ENCODE measurements at places on chromosomes 5 and 9.

DNA sequence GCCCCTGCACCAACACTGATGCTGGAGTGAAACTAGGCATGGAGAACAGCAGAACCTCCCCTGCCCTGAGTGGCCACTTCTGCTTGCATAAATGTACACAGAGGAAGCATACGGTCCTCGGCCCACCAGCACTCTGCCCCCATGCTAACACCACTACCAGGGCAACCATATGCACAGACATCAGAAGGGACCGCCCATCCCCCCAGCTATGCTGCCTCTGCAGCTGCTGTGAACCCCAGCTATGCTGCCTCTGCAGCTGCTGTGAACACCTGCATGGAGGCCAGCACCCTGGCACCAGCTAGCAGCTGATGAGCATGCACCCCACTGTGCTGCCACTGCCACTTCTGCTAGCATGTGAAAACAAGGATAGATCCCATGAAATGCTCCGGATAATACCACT, 250.3 kb downstream of the TUSC1 start:
- no peak for DNase-seq

DNA sequence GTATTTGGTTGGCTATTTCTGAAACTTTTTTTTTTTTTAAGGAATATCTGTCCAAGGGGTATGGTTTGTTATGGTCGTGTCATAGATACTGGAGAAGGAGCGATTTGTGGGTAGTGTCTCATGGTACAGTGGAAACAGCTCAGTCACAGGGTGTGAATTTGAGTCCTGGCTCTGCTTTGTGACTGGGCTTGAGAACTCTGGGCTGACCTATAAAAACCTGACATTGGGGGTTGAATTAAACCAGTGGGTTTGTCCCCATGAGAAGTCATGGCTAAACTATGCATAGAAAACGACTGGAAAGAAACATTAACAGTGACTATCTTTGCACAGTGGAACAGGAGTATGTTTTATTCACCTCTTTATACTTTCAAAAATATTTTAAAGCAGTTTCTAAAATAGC, 54.7 kb downstream of the MACROH2A1 start:
- DNase-seq, result no peak

DNA sequence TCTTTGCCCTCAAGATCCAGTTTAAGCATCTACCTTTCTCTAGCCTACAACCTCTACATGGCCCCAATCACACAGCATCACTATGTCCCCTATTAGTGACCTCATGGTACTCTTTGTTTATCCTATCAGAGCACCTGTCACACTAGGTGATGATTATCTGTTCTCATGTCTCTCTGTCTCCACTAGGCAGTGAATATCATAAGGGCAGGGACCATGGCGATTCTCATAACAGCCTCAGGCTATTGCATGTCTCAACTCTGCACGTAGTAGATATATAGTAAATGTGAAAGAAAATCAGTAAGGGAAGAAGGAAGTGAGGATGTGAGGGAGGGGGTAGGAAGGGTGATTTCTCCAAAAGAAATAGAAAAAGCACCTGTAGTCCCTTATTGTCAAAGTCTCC, 311.0 kb downstream of the NSG2 start:
- DNase-seq, result no peak

GRCh38 chr9:93068956-93069355, 10.5 kb downstream of the SUSD3 start:
- no peak for DNase-seq

DNA sequence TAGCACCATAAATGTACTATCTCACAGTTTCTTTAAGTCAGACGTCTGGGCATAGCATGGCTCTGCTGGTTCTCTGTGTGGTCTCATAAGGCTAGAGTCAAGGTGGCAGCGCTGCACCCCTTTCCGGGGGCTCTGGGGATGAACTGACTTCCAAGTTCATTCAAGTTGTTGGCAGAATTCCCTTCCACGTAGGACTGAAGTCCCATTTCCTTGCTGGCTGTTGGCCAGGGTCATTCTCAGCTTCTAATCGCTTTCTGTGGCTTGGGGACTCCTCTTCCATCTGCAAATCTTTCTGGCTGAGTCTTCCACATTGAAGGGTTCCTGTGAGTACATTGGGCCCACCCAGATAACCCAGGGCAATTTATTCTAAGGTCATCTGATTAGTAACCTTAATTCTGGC, 211.0 kb downstream of the AGTPBP1 start:
- no peak for DNase-seq

- DNase-seq, result no peak
Measured at GRCh38 chr9:1941989-1942388, 73.2 kb upstream of the SMARCA2 start.

- no peak for DNase-seq
Measured at GRCh38 chr9:124079176-124079925, 67.8 kb downstream of the LHX2 start.

DNA sequence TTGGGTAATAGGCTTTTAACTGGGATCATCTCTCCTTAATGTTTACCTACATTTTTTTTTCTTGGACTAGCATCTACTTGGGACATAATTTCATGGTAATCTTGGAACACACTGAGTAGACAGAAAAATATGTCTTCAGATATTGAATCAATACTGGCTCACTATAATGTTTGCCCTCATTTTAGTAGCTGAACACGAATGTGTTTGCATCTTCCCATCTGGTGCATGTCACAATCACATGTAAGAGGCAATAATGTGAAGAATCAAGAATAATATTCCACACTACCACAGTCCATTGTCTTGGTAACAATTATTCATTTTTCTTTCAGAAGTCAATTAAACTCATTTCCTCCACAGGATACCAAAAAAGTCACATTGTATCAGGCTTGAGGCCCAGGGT, 382.7 kb upstream of the CDH10 start:
- DNase-seq, result no peak

DNA sequence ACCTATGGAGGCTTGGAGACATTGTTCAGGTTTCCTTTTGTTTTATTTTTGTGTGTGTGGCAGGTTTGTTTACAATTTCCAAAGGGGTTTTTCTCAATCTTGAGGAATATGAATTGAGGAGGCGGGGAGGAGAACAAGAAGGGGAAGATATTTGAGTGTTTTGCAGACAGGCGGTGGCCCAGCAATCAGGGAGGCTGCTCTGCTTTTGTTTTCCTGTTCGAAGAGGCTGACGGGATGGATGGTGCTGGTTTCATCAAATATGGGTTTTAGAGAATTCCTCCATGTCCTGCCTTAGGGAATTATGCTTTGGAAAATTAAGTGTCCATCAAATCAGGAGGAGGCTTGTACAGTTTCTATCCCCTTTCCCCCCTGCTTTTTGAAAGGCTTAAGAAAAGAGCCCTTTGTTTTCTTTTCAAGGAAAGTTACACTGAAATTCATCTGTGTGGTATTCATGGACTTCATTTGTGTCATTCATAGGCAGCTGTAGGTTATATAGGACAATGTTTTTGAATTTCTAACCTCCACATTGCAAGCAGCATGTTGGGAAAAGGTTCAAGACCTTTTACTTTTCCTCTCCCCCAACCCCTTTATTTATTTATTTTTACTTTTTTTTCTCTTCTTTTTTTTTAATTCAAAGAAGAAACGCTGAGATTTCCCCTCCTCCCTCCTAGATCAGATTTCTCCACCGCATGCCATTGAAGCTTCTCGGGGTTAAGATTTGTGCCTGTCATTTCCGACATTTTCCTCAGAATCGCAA, 107.4 kb downstream of the ZNF462 start:
- DNase-seq, result no peak

GRCh38 chr5:116329503-116329902, 244.7 kb downstream of the COMMD10 start:
- no peak for DNase-seq

GRCh38 chr9:95044731-95045508, 272.6 kb downstream of the FANCC start:
- DNase-seq, result no peak

GRCh38 chr5:174195517-174195916, 150.0 kb downstream of the NSG2 start:
- DNase-seq, result peak; percentile 28

DNA sequence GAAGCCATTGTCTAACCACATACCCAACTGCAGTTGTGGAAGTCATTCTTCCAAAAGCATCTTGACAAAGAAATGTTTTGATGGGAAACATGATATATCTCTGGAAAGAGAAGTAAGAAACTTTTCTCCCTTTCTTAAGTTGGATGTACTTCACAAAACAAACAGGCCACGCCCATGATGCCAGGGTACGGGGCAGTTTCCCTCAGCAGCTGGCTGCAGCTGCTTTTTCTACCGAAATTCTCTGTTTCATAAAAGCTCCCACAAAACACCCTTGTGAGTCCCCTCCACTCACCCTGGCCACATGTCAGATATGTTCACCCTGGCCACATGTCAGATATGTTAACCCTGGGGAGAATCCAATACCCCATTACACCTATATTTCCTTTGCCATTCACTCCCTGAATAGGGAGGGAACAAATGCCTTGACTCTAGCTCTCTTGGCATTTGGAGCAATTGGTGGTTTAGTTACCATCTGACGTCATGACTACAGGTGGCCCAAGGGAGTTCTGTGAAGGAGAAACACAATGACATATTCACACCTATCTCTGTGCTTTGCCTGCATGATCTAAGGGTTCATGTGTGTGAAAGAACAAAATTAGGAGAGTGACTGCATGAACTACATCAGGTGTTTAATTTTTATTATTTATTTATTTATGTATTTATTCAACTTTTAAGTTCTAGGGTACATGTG, 103.0 kb downstream of the AOPEP start:
- DNase-seq, result no peak

- DNase-seq, result no peak
Measured at GRCh38 chr9:124018730-124019697, 7.4 kb downstream of the LHX2 start.

DNA sequence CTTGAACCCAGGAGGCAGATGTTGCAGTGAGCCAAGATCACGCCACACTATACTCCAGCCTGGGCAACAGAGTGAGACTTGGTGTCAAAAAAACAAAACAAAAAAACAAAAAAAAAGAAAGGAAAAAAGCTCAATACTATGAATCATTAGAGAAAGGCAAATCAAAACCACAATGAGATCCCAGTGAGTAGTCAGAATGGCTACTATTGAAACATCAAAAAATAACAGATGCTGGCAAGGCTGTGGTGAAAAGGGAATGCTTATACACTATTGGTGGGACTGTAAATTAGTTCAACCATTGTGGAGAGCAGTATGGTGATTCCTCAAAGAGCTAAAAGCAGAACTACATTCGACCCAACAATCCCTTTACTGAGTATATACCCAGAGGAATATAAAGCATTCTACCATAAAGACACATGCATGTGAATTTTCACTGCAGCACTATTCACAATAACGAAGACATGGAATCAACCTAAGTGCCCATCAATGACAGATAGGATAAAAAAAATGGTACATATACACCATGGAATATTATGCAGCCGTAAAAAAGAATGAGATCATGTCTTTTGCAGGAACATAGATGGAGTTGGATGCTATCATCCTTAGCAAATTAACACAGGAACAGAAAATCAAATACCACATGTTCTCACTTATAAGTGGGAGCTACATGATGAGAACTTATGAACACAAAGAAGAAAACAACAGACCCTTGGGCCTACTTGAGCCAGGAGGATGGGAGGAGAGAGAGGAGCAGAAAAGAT, 81.9 kb upstream of the ARRDC3 start:
- DNase-seq, result no peak

- DNase-seq, result no peak
Measured at GRCh38 chr5:383066-383465, 59.9 kb upstream of the EXOC3 start.

DNA sequence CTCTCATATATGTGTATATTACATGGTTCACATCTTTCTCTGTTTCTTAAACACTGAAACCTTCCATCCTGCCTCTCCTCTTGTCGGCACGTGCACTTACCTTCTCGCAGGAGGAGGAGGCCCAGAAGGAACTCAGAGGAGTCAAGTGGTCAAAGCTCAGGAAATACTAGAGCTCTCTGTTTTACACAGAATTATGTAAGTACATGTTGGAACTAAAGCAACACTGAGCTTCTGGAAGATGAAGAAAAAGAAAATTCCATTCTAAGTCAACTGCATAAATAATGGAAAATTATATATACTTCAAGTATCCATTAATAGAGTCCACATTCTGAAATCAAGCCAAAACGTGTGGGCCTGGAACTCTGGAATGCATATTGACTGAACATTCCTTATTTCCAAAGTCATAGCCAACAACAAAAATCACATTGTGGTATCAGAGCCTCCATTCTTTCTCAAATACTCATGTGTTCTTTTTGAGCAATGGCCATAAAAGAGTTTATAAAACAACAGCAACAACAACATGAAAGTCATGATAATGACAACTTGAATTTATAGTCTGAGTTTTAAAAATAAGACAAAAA, 121.5 kb upstream of the RAI14 start:
- no peak for DNase-seq

GRCh38 chr9:134139081-134139480, 3.2 kb downstream of the WDR5 start:
- DNase-seq, result no peak

GRCh38 chr5:147732291-147732883, 50.1 kb downstream of the JAKMIP2 start:
- no peak for DNase-seq

DNA sequence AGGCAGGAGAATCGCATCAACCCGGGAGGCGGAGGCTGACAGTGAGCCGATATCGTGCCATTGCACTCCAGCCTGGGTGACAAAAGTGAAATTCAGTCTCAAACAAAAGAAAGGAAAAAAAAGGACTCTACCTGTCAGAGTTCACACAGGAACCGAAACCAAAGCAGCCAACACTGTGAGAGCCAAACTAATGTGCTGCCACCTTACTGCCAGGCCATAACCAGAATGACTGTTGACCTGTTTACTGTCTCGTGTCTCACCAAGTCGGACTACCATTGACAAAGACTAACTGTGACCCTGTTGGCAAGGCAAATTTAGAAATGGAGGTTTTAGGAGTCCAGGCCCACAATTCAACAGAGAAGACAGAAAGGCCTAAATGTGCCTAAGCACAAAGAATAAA, 112.4 kb downstream of the ANXA2R start:
- DNase-seq, result no peak

DNA sequence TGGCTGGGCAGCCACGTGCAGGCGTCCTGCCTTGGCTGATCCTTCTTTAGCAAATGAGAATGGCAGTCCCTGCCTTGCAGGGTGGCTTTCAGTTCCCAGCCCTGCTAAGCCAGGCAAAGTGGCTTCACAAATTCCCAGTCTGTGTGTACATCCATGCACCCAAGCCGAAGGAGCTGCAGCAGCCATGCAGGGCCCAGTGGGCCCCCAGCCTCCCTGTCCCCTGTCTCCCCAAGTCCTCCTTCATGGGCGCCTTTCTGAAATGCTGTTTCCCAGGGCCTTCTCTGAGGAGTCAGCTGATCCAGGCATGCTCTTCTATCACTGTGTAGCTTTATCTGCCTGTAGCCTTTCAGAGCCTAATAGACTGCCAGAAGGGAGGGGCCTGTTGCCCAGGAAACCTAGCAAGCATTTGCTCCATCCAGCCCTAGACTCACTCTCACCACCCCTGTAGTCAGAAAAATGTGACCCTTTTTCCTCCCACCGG, 47.4 kb upstream of the SHC3 start:
- DNase-seq, result peak; percentile 43
